SIG-M5 (cell line): ENCODE measurements at places on chromosomes 1 and 21.

DNA sequence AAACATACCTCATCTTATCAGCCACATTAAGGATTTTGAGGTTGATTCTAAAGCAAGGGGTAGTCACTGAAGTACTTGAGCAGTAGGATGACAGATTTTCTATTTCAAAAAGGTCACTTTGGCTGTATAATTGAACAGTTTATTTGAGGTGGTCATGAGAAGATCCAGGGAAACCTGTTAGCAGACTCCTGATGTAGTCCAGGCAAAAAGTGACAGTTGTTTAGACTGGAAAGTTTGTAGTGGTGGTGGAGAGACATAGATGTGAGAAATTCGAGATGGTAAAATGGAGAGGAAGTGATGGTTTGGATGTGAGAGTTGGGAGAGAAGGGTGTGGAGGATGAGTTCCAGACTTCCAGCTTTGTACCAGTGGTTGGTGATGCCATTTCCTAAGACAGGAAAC, 7.5 kb downstream of the FAM163A start:
- DNase-seq = no peak

GRCh38 chr1:219880765-219881457, 47.4 kb downstream of the SLC30A10 start:
- no peak for DNase-seq

DNA sequence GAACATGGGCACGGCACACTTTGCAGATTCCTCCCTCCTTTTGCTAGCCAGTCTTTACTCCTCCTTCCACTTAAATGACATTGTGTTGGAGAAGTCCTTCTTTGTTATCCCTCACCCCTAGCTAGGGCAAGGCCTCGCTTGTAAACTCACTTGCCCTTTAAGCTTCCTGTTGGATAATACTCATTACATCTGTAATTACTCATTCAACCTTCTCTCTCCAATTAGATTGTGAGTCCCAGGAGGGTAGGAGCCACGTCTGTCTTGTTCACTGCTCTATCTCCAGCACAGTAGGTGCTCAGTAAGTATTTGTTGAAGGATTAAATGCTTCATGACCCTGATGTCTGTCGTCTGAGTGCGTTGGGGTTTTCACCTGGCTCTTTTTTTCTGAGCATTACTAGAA, 98.7 kb upstream of the USP24 start:
- DNase-seq = no peak

DNA sequence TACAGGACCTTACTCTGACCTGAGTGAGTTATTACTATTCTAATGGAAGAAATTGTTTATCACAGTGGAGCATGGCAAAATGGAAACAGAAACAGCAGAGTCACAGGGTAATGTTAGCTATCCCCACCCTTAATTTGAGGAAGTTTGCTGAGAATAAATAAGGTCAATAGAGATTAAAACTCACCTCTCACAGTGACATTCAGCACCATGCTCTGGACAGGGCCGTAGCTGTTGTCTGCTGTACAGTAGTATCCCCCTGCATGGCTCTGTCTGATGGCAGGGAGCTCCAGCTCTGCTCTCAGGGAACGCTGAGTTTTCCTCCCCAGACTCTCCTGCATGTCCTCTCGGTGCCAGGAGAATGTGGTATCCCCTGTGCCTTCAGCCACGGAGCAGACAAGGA, 11.9 kb downstream of the FCRL4 start:
- no peak for DNase-seq

- no peak for DNase-seq
These were observed 28.4 kb downstream of the RNF11 start for GRCh38 chr1:51264451-51264850.

GRCh38 chr1:61607448-61607847, 117.5 kb downstream of the TM2D1 start:
- no peak for DNase-seq

DNA sequence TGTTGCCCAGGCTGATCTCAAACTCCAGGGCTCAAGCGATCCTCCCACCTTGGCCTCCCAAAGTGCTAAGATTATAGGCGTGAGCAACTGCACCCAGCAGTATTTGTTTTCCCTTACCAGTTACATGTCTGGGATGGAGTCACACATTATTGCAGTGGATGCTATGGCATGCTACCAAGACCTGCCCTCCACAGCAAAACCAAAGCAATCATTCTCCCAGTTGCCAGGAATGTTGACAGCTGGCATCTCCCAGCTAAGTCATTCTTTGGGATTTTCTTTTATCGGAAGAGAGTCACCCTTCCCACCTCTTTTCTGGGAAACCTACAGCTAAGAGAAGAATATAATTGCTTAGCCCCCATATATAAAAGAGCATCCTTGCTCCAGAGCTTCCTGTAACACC, 49.4 kb upstream of the RGS7 start:
- no peak for DNase-seq

DNA sequence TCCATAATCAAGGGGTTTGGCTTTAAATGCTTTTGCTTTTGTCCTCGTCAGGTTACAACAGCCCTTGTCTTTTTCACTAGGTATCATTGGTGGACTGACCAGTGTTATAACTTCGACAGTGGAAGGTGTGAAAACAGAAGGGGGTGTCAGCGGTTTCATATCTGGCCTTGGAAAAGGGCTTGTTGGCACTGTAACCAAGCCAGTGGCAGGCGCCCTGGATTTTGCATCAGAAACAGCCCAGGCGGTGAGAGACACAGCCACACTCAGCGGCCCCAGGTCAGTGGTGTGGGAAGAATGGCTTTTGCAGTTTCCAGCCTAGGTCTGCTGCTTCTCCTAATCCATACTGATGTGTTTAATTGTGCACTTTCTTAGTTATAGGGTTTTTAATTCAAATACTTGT, 157.9 kb downstream of the DHRS3 start:
- no peak for DNase-seq

DNA sequence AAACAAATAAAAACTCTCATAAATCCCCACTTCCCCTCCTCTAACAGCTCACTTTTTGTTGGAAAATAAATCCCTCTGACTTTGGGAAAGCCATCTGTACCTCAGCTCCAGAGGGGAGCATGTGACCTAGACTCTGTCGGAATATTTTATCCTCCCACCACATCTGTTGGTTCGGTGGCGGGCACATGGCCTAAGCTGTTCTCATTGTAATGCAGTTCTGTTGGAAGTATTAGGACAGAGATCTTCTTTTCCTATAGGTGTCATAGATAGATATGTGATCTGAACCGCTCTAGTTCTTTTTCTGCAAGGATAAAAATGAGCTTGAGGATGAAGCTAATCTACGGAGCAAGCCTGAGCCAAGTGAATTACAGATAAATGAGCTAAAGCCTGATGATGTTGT, 50.5 kb upstream of the EPS8L3 start:
- DNase-seq = no peak

DNA sequence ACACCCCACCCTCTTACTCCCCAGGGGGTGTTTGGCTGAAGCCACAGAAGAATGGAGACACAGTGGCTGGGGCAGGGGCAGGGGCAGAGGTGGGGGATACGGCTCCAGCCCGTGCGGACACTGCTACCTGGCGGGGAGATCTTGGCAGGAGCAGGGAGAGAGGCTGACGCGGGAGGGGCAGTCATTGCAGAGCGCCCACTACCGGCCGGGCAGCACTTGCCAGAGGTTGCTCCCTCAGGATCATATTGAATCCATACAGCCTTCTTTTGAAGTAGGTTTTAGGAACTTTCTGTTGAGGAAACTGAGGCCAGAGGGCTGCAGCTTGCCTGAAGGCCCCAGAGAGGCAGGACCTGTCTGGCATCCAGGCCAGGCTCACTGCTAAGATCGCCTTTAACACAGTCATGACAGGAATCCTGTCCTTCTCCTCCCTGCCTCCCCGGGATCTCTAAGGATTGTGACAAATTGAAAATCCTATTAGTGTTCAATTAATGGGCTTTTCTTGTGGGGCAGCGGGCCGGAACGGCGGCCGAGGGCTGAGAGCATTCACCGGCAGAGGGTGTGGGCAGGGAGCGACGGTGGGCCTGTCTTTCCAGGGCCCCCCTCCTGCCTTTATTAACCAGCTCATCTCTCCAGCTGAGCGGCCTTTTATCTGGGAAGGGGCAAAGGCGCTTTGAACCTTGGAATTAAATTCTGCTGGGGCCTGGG, 65.5 kb upstream of the WNT4 start:
- no peak for DNase-seq

- DNase-seq = no peak
These were observed 110.4 kb downstream of the PDE9A start for GRCh38 chr21:42763581-42764442.

- DNase-seq = no peak
These were observed 58.4 kb upstream of the COL6A1 start for GRCh38 chr21:45923146-45923545.

DNA sequence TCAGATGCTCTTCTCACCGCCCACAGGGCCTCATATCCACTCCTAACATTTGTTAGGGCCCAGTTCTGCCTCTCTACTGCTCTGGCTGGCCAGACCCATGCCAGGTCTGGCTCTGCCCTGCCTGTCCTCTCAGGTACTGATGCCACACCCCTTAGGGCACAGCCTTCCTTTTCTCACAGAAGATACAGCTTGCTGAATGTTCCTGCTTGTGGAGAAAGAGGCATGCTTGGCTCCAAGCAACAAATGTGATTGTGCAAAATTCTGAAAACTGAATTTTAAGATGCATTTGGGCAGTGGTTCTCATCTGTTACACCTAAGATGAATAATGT, 178.1 kb downstream of the TGFBR3 start:
- DNase-seq = no peak

GRCh38 chr1:225228871-225229303, 199.0 kb downstream of the LBR start:
- no peak for DNase-seq

GRCh38 chr1:205147191-205147835, 25.5 kb upstream of the RBBP5 start:
- no peak for DNase-seq

DNA sequence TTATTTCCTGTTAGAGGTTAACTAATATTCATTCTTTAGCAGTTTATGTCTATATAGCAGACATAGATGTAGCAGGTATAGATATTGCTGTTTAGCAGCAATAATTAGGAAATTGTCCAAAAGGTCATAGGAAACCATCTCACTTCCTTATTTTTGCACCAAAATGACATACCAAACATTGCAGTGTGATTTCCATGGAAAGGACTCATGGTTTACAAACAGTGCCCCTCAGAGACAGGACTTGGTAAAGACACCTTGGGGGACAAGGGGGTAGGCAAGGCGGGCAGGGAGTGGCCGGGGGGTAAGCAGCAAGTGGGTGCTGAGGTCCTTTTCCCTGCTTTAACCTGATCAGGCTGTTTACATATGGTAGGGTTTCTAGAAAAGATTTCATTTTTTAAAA, 30.5 kb downstream of the BATF3 start:
- peak; percentile 44 for DNase-seq

- no peak for DNase-seq
These were observed 13.9 kb downstream of the PLA2G2F start for GRCh38 chr1:20153000-20153418.

GRCh38 chr1:10779201-10779600, 17.2 kb downstream of the CASZ1 start:
- DNase-seq = no peak

GRCh38 chr1:91777630-91778300, 108.2 kb downstream of the TGFBR3 start:
- no peak for DNase-seq

- DNase-seq = no peak
These were observed 157.0 kb downstream of the PCBP3 start for GRCh38 chr21:45800339-45801080.

GRCh38 chr1:181023265-181024057, 791 bp upstream of the STX6 start:
- DNase-seq = no peak

DNA sequence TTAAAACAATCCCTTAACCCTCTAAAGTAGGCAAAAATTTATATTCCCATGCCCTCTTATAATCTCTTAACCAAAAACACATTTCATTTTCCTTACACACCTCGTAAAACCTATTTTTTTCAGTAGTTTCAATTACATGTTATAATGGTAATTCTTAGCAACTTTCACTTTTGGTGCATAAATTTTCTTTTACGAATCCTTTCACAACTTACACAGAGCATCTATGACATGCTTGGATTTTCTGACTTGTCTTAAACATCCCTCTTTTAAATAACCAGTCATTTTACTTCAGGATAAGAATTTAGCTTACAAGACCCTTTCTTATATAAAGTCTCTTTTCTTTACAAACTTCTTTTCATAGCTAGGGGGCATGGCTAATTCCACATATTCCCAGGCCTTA, 8.9 kb upstream of the MRPL55 start:
- DNase-seq = no peak

- no peak for DNase-seq
These were observed 50.7 kb downstream of the PGM1 start for GRCh38 chr1:63643926-63644325.

DNA sequence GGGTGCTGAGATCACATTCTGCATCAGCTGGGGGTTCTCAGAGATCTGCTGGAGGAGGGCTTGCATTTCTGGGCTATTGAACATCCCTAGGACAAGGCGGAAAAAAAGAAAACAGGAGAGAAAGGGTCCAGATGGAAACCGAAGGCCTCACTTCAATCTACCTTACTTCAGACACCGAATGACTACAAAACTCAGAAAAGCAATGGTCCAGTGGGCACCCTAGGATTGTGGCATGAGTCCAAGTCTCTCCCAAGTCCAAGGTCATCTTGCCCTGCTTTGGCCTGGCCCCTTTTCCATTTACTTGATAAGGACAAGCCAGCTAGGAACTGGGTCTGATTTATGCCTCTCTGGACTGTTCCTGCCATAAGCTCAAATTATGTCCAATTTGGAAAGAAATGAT, 10.8 kb downstream of the UBQLN4 start:
- DNase-seq = no peak

DNA sequence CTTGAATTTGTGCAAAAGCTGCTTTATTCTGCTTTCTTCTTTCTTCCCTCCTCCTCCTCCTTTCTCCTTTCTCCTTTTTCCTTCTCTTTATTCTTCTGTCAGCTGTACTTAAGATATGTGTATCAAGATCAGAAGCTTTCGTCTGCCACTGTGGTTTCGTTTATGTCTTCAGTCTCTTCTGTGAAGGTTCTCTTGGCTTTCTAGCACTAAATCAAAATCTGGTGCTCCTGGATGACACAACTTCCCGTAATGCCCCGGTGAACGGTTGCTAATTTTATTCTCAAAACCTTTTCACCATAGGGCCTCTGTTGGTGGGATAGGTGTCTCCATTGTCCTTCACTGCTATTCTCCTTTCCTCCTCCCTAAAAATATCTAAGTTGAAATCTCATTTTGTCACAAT, 5.0 kb downstream of the ATF6 start:
- DNase-seq = no peak

- DNase-seq = no peak
These were observed 363.5 kb downstream of the MRPL39 start for GRCh38 chr21:25243808-25244207.
